ENCODE measurements at places on chromosomes 11 and 22.
A peak's percentile ranks its signal among the peaks of the same experiment; 100 is the strongest.

DNA sequence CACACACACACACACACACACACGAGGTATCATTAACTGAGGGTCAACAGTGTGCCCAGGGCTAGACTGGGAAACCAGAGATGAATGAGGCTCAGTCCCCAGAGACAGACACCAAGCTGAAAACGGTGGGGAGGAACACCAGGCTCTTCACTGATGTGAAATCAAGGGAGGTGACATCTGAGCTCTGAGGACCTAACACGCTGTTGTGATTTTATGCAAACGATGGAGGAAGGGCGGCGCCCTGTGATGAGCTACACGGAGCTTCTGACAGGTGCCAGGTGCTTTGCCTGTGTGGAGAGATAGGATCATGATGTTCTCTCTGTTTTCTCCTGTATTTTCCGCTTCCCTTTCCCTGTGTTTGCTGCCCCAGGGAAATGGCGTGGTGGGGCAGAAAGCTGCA is 6.5 kb upstream of the CYB5R3 start:
- no peak for DNase-seq

GRCh38 chr11:77636731-77637344 is 756 bp downstream of the CLNS1A start:
- DNase-seq, result no peak

DNA sequence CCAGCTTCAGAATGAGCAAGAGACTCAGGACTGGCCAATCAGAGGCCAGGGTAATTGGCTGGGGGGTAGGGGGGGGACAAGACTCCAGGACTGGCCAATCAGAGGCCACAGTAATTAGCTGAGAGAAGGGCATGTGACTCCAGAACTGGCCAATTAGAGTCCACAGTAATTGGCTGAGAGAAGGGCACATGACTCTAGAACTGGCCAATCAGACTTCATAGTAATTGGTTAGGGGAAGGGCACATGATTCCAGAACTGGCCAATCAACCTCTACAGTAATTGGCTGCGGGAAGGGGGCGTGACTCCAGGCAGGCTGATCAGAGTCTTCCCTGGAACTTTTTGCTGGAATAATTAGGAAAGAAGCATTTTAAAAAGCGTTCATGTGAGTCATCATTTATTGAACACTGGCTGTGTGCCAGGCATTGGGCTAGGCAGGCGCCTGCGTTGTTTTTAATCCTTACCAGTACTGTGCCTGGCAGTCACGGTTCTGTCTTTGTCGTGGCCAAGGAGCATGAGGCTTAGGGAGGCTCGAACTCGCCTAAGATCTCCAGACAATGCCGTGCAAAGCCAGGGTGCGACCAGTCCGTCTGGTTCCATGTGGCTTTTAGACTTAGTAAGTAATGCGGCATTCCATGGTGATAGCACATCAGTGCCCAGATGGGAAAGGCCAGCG is 508.1 kb downstream of the TBC1D22A start:
- no peak for DNase-seq

DNA sequence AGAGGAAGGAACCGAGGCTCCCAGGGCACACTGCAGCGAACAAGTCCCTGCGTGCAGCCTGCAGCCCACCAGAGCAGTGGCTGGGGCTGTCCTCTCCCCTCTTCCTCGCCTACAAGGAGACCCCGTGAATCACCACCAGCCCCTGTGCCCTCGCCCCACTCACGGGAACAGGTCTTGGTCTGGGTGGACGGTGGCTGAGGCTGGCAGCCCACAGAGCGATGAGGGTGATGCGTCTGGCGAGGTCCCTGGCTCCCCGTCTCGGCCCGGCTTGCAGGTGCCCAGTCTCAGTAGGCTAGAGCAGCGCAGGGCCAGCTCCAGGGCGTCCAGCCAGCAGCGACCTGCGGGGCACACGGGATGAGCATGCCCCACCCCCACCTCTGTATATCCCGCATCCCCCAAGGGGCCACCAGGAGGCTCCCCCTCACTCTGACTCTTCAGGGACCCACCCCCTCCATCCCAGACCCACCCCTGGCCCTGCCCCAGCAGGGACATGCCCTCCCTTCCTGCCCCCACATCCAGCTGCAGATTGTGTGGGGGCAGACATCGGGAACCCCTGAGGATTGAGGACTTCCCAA is 50.5 kb upstream of the CARS1 start:
- DNase-seq, result no peak

DNA sequence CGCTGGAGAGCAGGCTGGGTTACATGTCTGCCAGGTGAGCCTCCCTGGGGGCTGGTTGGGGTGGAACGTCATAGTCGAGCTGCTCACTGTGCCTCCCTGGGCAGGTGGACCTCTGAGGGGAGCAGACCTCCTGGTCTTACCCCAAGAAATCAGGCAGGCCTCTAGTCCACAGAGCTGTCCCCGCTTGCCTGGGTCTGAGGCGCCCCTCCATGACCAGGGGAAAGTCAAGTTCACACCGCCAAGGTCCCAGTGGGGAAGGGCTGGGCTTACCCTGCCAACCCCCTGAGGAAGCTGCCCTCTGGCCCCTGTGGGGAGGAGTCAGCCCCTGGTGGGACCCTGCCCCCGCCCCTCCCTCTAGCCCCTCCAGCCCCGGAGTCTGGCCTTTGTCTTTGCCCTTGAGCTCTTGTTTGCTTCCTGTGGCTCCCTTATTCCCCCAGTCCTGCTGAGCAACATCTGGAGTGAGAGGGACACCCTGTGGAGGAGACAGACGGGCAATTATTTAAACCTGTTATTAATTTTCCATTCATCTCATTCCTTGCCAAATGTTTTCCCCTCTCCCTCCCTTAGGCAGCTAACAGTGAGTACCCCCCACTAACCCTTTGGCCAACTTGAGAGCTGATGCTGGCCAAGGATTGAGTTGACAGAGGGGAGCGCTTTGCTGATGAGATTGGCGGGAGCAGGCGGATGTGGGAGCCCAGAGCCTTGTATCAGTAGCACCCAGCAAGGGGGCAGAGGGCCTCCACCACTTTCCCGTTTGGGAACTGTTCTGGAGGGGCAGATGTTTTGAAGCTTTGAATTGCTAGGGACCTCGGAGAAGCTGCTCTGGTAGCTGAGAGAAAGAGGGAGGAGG is 83.4 kb downstream of the CEP164 start:
- no peak for DNase-seq

DNA sequence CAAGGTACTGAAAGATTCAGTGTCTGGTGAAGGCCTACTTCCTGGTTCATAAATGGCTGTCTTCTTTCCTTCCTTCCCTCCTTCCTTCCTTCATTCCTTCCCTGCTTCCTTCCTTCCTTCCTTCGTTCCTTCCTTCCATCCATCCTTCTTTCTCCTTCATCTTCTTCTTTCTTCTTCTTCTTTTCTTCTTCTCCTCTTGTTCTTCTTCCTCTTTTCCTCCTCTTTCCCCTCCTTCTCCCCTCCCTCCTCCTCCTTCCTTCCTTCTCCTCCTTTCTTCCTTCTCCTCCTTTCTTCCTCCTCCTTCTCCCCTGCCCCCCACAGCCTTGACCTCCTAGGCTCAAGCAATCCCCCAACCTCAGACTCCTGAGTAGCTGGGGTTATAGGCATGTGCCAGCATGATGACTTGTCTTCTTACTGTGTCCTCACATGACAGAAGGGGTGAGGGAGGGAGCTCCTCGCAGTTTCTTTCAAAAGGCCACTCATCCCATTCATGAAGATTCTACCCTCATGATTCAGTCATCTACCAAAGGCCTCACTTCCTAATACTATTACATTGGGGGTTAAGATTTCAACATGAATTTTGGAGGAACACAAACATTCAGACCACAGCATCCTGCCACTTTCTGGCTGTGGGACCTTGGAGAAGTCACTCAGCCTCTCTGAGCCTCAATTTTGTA is 22.6 kb upstream of the CCDC134 start:
- DNase-seq, result no peak

- DNase-seq, result no peak
Observed at GRCh38 chr11:39249566-39250365, 2209.7 kb downstream of the LRRC4C start.

DNA sequence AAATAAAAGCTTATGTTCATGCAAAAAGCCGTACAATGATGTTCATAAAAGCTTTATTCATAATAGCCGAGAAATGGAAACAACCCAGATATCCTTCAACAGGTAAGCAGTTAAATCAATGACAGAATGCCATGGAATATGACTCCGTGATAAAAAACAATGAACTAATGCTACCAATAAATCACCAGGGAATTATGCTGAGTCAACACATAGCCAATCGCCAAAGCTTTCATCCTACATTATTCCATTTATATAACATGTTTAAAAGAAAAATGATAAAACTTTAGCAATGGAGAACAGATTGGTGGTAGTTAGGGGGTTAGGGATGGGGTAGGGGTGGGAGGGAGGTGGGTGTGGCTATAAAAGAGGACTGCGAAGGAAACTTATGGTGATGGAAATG is 356.4 kb downstream of the TENM4 start:
- no peak for DNase-seq

DNA sequence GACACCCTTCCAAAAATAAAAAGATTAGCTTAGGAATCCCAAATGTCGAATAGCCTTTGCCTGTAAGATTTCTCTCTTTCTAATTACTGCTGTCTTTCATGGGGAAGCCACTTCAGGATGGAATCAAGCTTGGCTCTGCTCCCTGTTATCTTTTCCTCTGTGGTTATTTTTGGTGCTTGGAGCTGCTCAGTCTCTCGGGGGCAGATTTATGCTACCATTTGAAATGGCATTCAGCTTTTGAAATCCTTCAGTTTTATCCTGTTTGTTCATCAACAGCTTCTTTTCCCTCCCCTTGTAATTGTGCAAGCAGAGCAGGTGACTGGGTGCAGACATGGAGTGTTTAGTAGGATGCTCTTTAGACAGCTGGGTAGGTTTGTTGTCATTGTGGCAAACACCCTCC is 111.0 kb downstream of the DBX1 start:
- peak; percentile 86 for DNase-seq

- DNase-seq, result peak; percentile 4
Observed at GRCh38 chr22:32206774-32207758, 2.2 kb upstream of the RFPL2 start.

- DNase-seq, result no peak
Observed at GRCh38 chr11:253160-253885, 16.5 kb downstream of the PSMD13 start.
